ENCODE measurements at places on chromosomes 6 and 20. TPM values are rescaled to one million over a fixed set of nuclear protein-coding genes. Genes with fewer than 3 reads are reported as not detected.

DNA sequence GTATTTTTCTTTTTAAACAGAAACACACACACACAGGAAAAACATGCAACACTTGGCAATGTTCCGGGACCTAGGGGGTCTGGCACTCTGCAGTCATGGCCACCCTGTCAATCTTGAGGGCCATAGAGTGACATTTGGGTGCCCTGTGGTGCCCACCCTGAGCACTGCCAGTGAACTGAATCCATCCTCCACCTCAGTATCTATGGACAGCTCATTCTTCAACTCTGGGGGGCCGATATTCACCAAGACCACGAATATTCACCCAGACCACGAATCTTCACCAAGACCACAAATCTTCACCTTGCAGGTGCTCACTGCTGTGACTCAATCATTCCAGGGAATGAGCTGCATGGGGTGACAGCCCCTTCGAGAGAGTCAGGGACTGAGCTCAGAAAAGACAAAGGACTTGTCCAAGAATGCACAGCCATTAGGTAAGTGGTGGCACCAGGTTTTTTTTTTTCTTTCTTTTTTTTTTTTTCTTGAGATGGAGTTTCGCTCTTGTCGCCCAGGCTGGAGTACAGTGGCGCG lies 19.1 kb downstream of the SNAI1 start:
- no peaks in the 10 kb centered on the region for H3K36me3 ChIP-seq
- no peak for DNase-seq
- H3K27ac ChIP-seq: no peak overlapping the region

DNA sequence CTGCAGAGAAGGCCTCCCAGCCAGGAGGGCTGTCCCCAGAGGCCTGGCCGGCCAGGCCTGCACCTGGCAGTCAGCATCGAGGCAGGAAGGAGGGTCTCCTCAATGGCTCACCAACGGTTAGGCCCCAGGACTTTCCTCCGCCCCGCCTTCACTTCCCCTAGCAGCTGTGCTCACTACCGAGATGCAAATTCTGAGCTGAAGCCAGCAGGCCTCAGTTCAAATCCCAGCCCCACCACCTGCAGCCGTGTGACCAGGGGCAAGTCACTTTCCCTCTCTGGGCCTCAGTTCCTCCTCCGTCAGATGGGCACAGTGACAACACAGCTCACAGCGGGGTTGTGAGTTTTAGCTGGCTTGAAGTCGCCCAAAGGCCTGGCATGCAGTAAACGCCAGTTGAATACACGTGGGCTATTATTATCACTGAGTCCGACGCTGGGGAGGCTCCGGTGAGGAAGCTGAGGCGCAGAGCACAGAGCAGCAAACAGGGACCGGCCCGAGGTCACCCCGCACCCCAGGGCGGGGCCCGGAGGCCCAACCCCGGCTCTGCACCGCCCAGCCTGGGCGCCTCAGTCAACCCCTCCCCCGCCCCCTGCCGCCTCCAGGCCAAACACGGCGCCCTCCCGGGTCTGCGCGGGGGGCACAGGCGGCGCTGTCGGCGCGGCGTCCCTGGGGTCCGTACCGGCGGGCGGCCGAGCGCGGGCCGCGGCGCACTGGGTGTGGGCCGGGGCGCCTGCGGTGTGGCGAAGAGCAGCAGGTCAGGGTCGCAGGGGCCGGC lies 671 bp downstream of the E2F1 start:
- no peaks in the 10 kb centered on the region for H3K36me3 ChIP-seq
- no peak for DNase-seq
- H3K27ac ChIP-seq: no peak overlapping the region
- H3K27me3 ChIP-seq: no peaks in the 10 kb centered on the region

DNA sequence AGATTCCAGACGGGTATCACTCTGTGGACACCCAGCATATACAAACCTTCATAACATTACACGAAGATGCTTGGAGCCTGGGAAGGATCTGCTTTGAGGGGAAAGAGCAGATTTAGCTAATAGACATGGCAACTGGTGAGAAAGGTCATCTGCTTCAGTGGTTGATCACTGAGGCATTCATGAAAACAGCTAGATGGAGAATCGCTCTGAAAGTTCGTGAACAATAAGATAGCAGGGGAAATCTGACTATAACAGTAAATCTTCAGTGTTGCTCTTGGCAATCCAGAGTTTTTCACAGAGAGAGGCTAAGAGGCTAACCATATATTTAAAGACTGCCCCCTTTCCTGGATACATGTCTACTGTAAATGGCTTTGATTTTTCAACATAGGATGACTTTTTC lies 245.3 kb downstream of the FARS2 start:
- no peaks in the 10 kb centered on the region for H3K36me3 ChIP-seq
- no peak overlapping the region for H3K4me3 ChIP-seq
- no peak overlapping the region for H3K27ac ChIP-seq
- H3K4me1 ChIP-seq: no peaks in the 10 kb centered on the region

- H3K27ac ChIP-seq: peak overlapping the region; percentile 35
- H3K27me3 ChIP-seq: no peaks in the 10 kb centered on the region
- no peak overlapping the region for H3K4me3 ChIP-seq
- peaks cover 28% of the 10 kb centered on the region for H3K36me3 ChIP-seq
These were observed 9.9 kb downstream of the HEY2 start for GRCh38 chr6:125759184-125759902.

DNA sequence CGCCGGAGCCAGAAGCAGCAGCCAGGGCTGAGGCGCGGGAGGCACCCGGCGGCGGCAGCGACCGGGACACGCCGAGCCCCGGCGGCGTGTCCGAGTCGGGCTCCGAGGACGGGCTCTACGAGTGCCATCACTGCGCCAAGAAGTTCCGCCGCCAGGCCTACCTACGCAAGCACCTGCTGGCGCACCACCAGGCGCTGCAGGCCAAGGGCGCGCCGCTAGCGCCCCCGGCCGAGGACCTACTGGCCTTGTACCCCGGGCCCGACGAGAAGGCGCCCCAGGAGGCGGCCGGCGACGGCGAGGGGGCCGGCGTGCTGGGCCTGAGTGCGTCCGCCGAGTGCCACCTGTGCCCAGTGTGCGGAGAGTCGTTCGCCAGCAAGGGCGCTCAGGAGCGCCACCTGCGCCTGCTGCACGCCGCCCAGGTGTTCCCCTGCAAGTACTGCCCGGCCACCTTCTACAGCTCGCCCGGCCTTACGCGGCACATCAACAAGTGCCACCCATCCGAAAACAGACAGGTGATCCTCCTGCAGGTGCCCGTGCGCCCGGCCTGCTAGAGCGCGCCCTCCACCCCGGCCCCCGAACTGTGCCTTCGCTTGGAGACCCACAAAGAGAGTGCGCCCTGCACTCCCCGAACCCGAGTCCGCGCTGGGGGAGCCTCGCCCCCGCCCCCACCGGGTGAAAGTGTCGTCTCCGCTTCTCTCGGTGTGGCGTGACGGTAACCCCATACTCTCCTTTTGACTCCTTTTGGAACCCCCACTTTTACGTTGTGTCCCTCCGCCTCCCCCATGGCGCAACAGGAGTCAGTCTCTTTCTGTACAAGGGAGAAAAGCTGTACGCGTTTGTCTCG lies 1.6 kb downstream of the INSM1 start:
- no peak for DNase-seq
- H3K4me3 ChIP-seq: peak overlapping the region; percentile 19
- peaks cover 8% of the 10 kb centered on the region for H3K4me1 ChIP-seq
- peaks cover 53% of the 10 kb centered on the region for H3K27me3 ChIP-seq
- no peak overlapping the region for H3K27ac ChIP-seq
- no peaks in the 10 kb centered on the region for H3K36me3 ChIP-seq

GRCh38 chr20:51535075-51535386 lies 7.5 kb downstream of the NFATC2 start:
- no peaks in the 10 kb centered on the region for H3K27me3 ChIP-seq
- H3K27ac ChIP-seq: no peak overlapping the region
- peaks cover 27% of the 10 kb centered on the region for H3K4me1 ChIP-seq
- H3K36me3 ChIP-seq: no peaks in the 10 kb centered on the region
- no peak for DNase-seq

GRCh38 chr20:47574616-47575364 lies 73.1 kb downstream of the NCOA3 start:
- H3K36me3 ChIP-seq: no peaks in the 10 kb centered on the region
- no peak for DNase-seq
- no peaks in the 10 kb centered on the region for H3K27me3 ChIP-seq
- peaks cover 68% of the 10 kb centered on the region for H3K4me1 ChIP-seq
- H3K4me3 ChIP-seq: no peak overlapping the region

PNLDC1 gene
- total RNA-seq: not detected

VSTM2L gene
- total RNA-seq: not detected

KCNK5 gene
- total RNA-seq: 0.20 TPM

SYNDIG1 gene
- 1.3 TPM for total RNA-seq

DNA sequence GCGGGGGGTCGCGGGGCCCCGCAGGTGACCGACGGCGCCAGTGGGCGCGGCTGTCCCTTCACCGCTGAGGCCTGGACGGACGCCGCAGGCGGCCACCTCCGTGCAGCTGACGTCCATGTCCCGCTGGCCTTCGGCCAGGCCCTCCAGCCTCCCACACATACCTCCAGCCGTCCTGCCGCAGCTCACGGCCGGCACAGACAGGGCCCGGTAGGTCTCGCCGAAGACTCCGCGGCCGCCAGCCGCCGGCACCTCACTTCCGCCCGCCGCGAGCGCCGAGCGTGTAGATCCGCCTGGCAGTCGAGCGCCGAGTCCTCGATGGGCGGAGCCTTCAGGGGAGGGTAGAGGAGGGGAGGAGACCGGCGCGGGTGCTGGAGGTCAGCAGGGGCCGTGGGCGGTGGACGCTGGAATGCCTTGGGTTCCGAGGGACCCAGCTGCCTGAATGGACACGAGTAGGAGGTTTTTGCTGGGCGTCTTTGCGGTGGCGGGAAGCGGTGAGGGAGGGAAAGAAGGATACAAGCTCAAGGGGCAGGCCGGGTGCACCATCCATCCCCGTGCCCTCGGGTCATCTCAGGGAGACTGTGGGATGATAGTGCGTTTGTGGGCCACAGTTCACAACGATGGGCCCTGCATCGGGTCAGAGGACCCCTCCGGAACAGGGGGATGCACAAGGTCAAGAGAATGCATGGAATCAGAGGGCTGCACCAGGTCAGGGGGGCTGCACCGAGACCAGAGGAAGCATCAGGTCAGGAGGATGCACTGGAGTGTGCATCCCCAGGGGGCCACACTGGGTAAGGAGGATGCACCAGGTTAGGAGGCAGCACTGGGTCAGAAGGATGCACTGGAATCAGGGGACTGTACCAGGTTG lies at the start of gene EXOC2:
Gene EXOC2 (minus strand): TSS at position 282 of the 865 bp plus-strand sequence. CDS start 55,321 bp downstream, outside the sequence.
- DNase-seq: peak; percentile 71
- H3K4me3 ChIP-seq: peak within 1 kb of the TSS; percentile 86
- H3K27me3 ChIP-seq: no peaks in the 10 kb centered on the region

SPEF1 gene
- total RNA-seq: not detected

DDR1 gene
- 59.0 TPM for total RNA-seq

GRCh38 chr20:31788578-31788977 lies 30.6 kb upstream of the MYLK2 start:
- H3K27me3 ChIP-seq: no peaks in the 10 kb centered on the region
- DNase-seq: peak; percentile 62
- H3K27ac ChIP-seq: peak overlapping the region; percentile 65

GRCh38 chr6:105886814-105887544 lies 199.2 kb upstream of the PRDM1 start:
- H3K27me3 ChIP-seq: no peaks in the 10 kb centered on the region
- H3K36me3 ChIP-seq: no peaks in the 10 kb centered on the region
- DNase-seq: no peak
- no peak overlapping the region for H3K27ac ChIP-seq

DNA sequence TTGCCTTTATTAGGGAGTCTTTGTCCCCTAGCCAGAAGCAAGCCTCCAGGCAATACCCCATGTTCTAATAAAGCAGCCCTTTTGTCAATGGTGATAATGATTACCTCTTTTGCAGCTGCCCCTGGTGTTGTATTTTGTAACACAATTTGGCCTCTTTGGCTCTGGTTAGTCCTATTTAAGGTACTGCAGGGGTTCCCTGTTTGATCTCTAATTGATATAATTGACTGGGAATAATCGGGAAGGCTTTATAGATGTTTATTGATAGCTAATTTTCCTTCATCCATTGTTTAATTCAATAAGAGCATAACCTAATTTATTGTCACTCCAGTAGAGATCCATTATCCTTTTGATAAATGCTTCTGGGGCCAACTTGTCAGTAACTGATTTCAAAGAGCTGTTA lies 537.2 kb downstream of the PKHD1 start:
- H3K27ac ChIP-seq: no peak overlapping the region
- H3K4me3 ChIP-seq: no peak overlapping the region
- no peaks in the 10 kb centered on the region for H3K27me3 ChIP-seq

MYB gene
- 0.16 TPM for total RNA-seq

Measured in gastrocnemius medialis (tissue), 4 donors.